ENCODE measurements at places on chromosomes 2 and 18.

- no peak for DNase-seq
Measured at GRCh38 chr2:178579006-178579405, 98.7 kb downstream of the PLEKHA3 start.

DNA sequence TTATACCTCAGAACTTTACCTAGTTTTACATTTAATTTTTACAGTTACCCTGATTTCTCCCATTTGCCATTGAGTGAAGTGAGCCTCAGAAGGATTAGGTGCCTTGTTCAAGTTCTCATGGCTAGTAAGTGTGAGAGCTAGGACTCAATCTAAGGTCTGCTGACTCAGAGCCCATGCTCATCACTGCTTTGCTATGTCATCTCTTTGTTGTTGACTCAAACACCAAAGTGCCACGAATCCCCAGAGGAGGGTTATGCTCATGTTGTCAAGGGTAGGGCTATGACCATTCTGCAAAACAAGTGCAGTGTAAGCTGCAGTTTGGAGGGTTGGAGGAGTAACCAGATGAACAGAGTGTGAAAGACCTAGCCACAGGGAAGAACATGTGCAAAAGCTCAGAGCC lies 185.4 kb upstream of the SKOR2 start:
- no peak for DNase-seq

GRCh38 chr2:112924821-112925220 lies 13.9 kb downstream of the IL37 start:
- DNase-seq = no peak

DNA sequence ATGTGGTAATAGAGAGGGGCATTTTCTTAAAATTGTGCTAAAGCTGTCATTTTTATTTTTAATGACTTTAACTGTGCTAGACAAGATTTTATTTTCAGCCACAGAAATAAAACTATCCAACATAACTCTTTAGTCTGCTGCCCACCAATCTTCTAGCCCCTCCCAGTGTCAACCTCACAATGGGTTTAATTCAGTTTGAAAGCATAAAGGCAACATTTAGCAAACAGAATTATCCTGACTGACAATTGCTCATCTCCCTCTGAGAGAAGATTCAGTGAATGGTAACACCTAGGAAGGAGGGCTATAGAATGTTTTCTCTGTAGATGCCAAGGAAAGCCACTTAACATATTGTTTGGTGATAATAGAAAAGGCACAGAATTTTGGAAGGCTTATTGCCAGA lies 5.2 kb downstream of the ERMN start:
- DNase-seq = no peak

- DNase-seq = no peak
Measured at GRCh38 chr18:9348079-9348671, 13.6 kb downstream of the TWSG1 start.

GRCh38 chr2:113858764-113859163 lies 31.1 kb upstream of the ACTR3 start:
- DNase-seq = no peak

GRCh38 chr2:232419245-232420072 lies 12.8 kb downstream of the ALPG start:
- no peak for DNase-seq

- no peak for DNase-seq
Measured at GRCh38 chr2:191274413-191274815, 29.2 kb downstream of the MYO1B start.

GRCh38 chr2:118449401-118449800 lies 361.1 kb downstream of the INSIG2 start:
- DNase-seq = no peak

DNA sequence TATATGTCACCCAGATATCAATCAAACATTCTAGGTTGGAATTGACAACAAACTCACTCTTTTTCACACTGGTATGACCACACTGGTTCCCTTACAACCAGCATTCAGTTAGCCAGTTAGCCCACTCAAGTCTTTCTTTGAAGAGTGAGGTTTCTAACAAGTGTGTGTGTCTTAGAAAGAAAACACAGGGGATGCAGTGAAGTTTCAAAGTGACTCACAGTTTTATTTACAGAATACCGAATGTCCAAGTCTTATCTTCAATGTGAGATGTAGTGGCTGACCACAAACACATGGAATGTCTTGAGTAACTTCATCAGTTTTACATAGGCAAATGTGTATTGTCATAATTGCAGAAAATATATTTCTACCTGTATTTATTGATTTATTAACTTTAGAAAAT lies 274.7 kb upstream of the HNMT start:
- no peak for DNase-seq

GRCh38 chr2:88626171-88627054 lies 851 bp downstream of the EIF2AK3 start:
- peak; percentile 36 for DNase-seq

DNA sequence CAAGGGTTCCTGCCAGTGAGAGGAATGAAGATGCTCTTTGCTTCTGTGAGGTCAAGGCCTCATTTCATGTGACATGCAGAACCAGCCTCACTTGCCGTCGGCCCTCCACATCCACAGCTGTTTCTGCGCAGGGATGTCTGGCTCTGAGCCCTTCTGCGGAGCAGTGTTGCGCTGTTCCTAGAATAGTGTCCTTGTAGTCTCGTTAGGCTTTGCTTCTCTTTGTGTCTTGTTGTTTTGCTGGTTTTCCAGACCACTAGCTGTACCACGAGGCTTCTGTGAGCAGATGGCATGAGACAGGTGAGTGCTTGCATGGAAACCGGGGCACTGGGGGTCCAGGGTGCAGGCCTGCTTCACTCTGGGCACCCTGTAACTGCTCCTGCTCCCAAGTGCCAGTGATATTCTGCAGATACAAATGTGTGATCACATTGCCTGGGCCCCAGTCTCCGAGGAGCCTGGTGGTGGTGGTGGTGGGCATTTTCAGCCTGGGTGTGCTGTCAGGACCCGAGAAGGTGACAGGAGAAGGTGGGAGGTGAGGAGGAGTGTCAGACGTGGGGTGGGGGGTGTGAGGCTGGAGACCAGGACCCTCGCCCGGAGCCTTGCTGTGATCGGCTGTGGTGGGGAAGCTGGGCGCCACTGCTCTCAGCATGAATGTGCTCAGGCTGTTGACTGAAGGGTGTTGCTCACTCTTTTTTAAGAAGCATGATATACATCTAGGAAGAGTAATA lies 34.3 kb downstream of the LDLRAD4 start:
- DNase-seq = no peak

GRCh38 chr2:216758256-216759155 lies 63.2 kb upstream of the IGFBP5 start:
- DNase-seq = no peak

DNA sequence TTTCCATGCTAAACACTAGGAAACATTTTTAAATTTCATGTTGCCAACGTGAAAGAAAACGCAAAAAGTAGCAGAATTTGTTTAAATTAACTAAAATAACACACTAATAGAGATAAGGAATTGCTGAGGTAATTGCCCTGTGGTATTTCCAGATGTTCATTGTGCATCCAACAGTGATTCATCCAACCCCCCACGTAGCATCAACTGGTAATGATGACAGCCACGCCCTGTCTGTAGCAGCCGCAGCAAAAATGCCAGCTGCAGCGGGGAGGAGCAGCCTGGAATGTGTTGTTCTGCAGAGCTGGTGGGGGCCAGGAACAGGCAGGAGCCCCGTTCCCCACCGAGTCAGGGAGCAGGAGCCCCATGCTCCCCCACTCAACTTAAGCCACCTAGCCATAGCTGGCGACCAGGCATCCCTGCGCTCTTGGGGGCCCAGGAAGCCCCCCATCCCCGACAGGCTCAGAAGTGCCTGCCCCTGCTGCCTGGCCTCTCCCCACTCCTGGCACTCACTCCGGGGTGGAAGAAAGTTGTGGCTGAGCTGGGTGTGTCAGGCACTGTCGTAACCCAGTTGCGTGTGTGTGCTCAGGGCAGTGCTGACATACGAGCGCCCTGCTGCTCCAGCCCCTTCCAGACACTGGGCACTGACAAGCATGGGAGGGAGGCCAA lies 695.1 kb upstream of the ACVR2A start:
- DNase-seq = no peak

DNA sequence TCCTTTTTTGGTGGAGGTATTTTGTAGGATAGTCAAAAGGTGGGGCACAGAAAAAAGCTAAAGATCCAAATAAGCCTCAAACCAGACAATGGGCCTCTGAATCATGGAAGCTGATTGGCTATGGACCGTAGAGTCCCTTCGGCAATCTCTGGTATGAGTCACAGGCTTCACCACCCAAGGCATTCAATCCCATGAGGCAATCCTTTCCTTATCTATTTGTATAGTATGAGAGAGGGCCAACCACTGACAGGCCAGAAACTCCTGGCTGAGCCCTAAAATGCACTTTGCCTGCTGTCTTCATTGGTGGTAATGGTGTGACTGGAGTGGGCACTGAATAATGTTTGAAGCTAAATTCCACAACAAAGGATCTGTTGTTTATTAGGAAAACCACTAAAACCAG lies 38.7 kb upstream of the MEX3C start:
- DNase-seq = no peak

DNA sequence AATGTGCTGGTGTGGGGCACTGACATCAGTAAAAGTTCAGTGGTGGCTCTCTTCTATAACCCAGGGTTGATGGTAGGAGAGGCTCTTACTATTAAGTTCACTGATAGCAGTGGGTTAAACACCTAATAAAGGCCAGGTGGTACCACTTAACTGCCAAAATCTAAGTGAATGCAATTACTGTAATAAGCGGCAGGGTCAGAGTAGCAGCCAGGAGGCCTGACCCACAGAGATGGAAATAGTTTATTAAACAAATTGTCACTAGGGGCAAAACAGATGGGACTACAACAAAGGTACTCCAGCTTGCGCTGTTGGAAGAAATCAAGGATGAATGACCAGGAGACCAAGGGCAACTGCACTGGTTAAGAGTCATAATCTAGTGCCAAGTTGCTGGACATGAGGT lies 26.6 kb downstream of the ZSWIM2 start:
- no peak for DNase-seq

GRCh38 chr2:2291500-2292260 lies 39.4 kb downstream of the MYT1L start:
- DNase-seq = no peak

- no peak for DNase-seq
Measured at GRCh38 chr18:56702946-56703345, 51.8 kb downstream of the WDR7 start.

- DNase-seq = no peak
Measured at GRCh38 chr2:203670939-203671338, 35.5 kb upstream of the CD28 start.

DNA sequence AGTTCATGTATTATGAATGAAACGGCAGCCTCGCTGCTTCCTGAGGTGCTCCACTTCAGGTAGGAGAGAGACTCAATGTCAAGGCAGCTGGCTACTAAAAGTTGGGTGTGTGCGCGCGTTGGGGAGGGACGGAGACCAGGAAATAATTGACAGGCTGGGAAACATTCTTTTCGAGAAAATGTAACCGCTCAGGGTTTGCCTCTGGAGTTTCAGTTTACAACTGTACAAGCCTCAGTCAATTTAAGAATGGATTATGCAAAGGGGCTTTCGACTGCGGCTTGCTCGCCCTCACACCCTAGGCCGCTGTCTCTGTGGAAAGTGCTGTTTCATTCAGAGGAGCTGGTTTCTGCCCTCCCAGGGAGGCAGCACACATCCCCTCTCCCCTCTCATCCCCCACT lies 4.4 kb upstream of the SPRED2 start:
- DNase-seq = no peak

All from stimulated activated CD4-positive, alpha-beta T cell treated with anti-CD3 and anti-CD28 coated beads, Interleukin-12 subunit alpha, Interleukin-12 subunit beta, amount 100 ng/mL, for 4 hours (primary cell).